ENCODE measurements at places on chromosomes 2 and 18.

GRCh38 chr18:75482880-75483279 lies 55.4 kb upstream of the SMIM21 start:
- DNase-seq = no peak

GRCh38 chr18:2851771-2852170 lies 5.0 kb downstream of the EMILIN2 start:
- DNase-seq = no peak

DNA sequence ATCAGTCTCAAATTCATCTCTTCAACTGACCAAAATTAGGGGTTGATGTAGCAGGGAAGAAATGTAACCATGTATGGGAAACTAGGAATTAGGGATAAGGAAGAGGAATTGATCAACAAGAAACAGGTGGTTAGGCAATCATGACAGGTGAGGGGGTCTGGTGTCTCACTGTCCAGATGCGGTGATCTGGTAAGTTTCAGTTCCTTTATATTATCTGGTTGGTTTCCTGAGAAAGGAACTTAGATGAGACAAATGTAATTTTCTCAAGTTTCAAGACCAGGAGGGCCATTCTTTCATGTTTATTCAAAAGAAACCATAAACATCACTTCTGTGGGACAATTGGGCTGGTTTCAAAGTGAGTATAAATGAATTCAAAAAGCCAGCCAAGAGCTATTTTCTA lies 306.2 kb upstream of the KCNJ3 start:
- DNase-seq = no peak

- no peak for DNase-seq
These were observed 27.0 kb downstream of the FHL2 start for GRCh38 chr2:105371810-105372209.

DNA sequence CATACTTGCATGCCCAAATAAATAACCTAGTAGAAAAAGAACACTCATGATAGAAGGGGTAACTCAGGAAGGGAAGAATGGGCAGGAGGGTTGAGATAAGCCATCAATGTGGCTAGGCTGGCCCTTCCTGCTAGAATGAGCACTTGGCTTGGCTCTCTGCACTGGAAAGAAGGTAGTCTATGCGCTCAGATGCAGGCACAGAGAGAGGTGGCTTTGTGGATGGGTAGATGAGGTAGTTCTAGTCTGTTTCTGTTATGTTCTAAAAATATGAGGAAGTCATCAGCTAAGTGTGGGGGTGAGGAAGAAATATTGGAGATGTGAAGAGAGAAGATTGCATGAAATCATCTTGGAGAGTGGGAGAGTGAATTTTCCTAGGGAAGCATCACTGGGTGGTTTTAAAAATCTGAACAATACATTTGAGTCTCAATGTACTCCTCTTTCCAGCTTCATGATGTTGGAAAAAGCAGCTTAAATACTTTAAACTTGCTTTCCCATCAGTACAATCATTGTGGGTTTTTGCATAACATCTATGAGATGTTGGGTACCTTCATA lies 357.1 kb downstream of the CNTNAP5 start:
- DNase-seq = no peak

- DNase-seq = no peak
These were observed 24.2 kb downstream of the SIX3 start for GRCh38 chr2:44965684-44966083.

DNA sequence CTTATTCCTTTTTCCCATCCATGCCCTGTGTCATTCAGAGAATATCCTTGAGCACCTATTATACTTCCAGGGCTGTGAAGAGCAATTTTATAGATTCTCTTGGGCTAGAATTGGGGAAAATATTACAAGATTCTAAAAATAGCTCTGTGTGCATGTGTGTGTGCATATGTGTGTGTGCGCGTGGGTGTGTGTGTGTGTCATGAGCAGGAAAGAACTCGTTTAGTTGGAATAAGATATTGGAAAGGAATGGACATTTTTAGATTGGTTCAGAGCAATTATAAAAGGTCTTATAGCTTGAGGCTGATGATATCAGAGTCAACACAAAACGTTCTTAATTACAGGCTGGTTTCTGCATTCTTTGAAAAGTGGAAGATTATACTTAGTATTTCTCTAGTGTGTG lies 212.1 kb upstream of the COPS8 start:
- DNase-seq = peak; percentile 25

- no peak for DNase-seq
These were observed 336.7 kb downstream of the OSR1 start for GRCh38 chr2:19021721-19022120.

- no peak for DNase-seq
These were observed 43.4 kb downstream of the UPP2 start for GRCh38 chr2:158144914-158145625.

- no peak for DNase-seq
These were observed 77.5 kb downstream of the NCOA1 start for GRCh38 chr2:24568551-24568950.

- DNase-seq = no peak
These were observed 7.9 kb upstream of the CFAP36 start for GRCh38 chr2:55511508-55512124.

DNA sequence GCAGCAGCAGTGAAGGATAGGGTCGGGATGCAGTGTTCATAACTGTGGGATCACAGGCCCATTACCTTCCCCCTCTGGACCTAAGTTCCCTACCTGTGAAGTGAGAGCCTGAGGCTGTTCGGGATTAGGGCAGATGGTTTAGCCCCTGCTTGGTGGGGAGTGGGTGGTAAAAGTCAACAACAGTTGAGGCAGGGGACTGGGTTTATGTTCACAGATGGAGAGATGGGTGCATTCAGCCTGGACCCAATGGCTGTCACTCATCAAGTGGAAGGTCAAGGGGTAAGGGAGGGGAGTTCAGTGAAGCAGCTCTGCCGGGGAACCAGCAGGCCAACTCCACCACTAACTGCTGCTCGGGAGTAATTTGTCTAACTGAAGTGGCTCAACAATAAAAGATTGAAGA lies 180.4 kb downstream of the FAM210A start:
- no peak for DNase-seq

- DNase-seq = no peak
These were observed 76.8 kb downstream of the HS6ST1 start for GRCh38 chr2:128241896-128242295.

DNA sequence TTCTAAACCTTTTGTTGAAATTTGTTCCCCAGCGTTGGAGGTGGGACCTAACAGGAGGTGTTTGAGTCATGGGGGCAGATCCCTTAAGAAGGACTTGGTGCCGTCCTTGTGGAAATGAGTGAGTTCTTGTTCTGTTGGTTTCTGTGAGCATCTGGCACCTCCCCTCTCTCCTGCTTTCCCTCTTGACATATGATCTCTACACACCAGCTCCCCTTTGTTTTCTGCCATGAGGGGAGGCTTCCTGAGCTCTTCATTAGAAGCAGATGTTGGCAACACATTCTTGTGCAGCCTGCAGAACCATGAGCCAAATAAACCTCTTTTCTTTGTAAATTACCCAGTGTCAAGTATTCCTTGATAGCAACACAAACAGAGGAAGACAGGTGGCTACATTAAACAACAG lies 23.8 kb downstream of the NABP1 start:
- DNase-seq = no peak

DNA sequence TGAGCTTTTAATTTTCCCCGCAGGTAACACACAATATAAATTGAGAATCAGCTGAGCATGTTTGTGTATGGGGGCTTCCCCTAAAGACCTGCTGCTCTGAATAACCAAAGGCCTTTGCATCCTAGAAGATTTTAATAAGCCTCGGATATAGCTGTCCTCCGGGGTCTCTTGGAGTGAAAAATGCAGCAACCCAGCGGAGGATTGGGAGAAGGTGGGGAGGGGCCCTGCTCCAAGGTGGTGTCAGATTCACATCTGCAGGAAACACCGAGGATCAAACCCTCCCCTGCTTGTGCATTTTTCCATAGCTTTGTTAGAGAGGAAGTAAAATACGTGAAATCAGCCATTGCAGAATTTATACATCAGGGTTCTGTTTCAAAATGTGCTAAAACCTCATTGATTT lies 63.0 kb upstream of the OTOF start:
- DNase-seq = no peak

GRCh38 chr2:197604117-197604860 lies 71.1 kb downstream of the RFTN2 start:
- DNase-seq = no peak

GRCh38 chr2:227657199-227657845 lies 9.3 kb upstream of the SCYGR5 start:
- DNase-seq = no peak

GRCh38 chr2:99801327-99801901 lies 311.6 kb upstream of the REV1 start:
- no peak for DNase-seq
